ENCODE measurements at places on chromosomes 7 and 10. TPM values are rescaled to one million over a fixed set of nuclear protein-coding genes. Genes with fewer than 3 reads are reported as not detected.
A peak's percentile ranks its signal among the peaks of the same experiment; 100 is the strongest.

CHCHD2 gene
- total RNA-seq, result 564 TPM

CTAGE6 gene
- total RNA-seq, result not detected

SCART1 gene
- 1.3 TPM for total RNA-seq

GRCh38 chr7:155205368-155206317, 92.0 kb upstream of the INSIG1 start:
- H3K4me1 ChIP-seq, result peaks cover 17% of the 10 kb centered on the region
- H3K27me3 ChIP-seq, result no peaks in the 10 kb centered on the region
- peak overlapping the region; percentile 17 for H3K4me3 ChIP-seq
- H3K27ac ChIP-seq, result peak overlapping the region; percentile 56
- DNase-seq, result peak; percentile 96
- no peaks in the 10 kb centered on the region for H3K36me3 ChIP-seq

GRCh38 chr7:157445956-157446295, 109.1 kb downstream of the DNAJB6 start:
- H3K4me3 ChIP-seq, result no peak overlapping the region
- no peak overlapping the region for H3K27ac ChIP-seq
- no peaks in the 10 kb centered on the region for H3K27me3 ChIP-seq
- no peaks in the 10 kb centered on the region for H3K36me3 ChIP-seq
- no peaks in the 10 kb centered on the region for H3K4me1 ChIP-seq

GRCh38 chr7:150804802-150805201, 4.2 kb downstream of the TMEM176A start:
- H3K4me1 ChIP-seq, result no peaks in the 10 kb centered on the region
- no peak overlapping the region for H3K4me3 ChIP-seq
- DNase-seq, result no peak
- H3K27me3 ChIP-seq, result peaks cover 32% of the 10 kb centered on the region
- no peaks in the 10 kb centered on the region for H3K36me3 ChIP-seq

DNA sequence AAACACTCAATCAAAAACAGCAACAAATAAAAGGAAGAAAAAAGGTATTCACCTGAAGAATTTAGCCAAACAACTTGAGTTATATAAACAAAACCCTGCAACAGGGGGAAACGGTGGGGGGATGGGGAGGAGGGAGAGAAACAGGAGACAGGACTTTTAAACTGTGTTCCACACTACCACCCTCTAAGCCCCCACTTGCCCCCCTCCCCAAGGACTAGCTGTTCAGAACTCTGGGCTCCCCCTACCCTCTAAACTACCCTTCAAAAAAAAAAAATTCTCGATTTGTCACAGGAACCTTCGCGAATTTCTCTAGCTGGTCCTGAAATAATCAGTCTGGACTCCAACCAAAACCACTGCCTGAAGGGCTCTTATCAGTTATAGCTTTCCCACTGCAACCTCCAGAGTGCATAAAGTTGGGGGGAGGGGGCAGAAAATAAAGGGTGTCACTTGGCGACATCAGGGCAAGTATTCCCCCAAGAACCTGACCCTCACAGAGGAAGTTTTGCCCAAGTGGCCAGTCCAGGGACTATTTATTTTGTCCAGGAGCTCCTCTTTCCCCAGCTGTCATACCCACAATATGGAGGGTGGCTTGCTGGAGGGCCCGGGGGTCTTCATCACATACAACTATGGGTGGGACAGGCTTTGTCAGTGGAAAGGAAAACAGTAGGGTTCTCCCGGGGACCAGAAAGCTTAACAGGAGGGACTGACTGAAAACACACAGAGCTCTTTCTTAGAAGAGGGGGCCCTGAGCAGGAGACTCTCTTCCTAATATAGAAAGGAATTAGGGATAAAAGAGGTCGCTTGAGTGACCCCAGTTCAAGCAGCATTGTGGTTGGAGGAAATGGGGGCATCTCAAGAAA, 1.3 kb downstream of the UBE2H start:
- peaks cover 13% of the 10 kb centered on the region for H3K36me3 ChIP-seq
- H3K27me3 ChIP-seq, result no peaks in the 10 kb centered on the region
- no peak overlapping the region for H3K4me3 ChIP-seq
- H3K4me1 ChIP-seq, result peaks cover 9% of the 10 kb centered on the region
- H3K27ac ChIP-seq, result no peak overlapping the region
